ENCODE measurements at places on chromosomes 5 and 9.

DNA sequence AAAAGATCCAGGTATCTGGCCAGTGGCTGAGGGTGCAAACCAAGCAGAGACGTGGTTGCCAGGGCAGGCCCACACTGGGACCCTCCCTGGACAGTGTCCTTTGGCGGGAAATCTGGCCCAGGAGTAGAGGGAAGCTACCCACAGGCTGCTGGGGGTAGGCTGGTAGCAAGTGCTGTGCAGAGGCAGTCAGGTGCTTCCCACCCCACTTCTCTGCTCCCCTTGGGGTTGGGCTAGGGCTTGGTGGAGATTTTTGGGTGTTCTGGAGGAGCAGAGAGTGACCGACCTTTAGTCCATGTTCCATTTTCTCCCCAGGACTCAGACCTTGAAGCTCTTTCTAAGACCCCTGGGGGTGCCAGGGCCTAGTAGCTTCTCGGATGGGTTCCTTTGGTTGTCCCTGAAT lies 5.6 kb downstream of the PRDM12 start:
- no peak for DNase-seq

GRCh38 chr9:38489057-38489456 lies 64.8 kb upstream of the IGFBPL1 start:
- DNase-seq: no peak

DNA sequence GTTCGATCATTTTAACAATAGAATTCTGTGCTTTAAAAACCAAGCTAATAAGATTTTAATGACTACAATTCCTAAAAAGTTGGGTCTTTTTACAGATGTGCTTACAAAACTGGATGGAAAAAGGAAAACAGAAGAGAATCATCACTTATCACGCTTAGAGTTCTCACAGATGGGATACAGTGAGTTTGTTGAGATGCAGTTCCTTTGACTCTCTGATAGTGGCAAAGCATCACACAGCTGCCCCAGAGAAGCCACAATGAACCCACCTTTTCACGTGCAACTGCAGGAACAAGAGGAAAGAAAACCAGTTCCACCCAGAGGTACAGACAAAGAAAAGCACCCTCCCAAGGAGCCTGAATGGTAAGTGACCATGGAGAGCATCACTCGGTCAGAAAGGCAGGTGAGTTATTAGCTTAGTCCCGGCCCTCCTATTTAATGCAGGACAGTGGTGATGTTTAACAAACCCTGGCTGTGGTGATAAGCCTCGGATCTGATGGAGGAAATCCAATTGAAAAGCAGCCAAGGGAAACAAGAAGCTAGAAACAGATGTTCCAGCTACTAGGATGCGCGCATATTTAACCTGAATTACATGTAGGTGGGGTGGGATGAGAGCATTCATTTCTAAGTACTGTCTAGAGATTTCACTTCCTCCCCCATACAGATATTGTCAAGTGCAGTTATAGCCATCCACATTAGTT lies 167.7 kb downstream of the TARS1 start:
- DNase-seq: no peak

GRCh38 chr9:3949744-3950143 lies 350.1 kb downstream of the GLIS3 start:
- no peak for DNase-seq

- no peak for DNase-seq
Measured at GRCh38 chr5:76332611-76333205, 70.4 kb upstream of the IQGAP2 start.

DNA sequence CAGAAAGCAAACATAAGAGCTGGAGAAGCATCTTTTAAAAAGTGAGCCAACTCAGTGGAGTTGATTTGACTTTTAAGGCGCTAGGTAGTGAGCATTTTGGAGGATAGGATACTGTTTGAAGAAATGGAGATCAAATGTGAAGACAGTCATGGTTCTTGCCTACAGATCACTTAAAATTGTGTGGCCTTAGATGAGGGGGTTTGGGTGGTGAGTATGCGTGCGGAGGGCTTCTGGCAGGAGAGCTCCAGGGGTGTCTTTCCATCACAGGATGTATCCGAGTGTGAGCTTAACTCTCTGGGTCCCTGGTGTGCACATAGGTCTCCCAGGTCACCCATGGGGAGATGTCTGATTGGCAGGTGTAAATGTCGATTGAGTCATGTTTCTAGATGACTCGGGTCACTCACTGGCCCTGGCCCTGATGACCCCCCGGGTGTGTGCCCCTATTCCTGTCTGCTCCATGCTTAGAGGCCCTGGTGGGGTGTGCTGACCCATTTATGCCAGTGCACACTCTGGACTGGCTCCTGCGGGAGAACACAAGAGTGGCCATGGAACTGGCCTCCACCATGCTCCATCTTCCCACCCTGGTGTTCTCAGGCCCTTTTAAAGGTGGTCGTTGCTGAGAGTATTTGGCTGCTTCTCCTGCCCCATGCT lies 274.4 kb downstream of the FSTL4 start:
- DNase-seq: no peak

- DNase-seq: no peak
Measured at GRCh38 chr5:80223561-80223960, 32.3 kb downstream of the SERINC5 start.

GRCh38 chr5:26012078-26012477 lies 1026.3 kb downstream of the CDH9 start:
- no peak for DNase-seq

DNA sequence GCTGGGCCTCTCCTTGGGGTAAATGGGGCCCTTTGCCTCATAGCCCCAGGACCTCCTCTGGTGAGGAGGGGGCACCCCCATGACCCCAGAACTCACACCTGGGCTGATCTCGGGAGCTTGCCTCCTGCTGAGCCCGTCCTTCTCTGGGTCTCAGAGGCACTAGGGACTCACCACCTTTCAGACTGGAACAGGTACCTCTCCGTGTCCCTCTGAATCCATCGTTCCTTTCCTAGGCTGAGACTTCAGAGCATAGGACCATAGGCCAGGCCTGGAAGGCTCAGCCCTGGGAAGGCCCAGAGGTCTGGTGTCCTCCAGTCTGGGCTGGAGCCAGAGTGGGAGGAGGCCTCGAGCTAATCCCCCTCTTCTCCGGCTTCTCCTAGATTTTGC lies 97.9 kb downstream of the CACNA1B start:
- DNase-seq: peak; percentile 42

DNA sequence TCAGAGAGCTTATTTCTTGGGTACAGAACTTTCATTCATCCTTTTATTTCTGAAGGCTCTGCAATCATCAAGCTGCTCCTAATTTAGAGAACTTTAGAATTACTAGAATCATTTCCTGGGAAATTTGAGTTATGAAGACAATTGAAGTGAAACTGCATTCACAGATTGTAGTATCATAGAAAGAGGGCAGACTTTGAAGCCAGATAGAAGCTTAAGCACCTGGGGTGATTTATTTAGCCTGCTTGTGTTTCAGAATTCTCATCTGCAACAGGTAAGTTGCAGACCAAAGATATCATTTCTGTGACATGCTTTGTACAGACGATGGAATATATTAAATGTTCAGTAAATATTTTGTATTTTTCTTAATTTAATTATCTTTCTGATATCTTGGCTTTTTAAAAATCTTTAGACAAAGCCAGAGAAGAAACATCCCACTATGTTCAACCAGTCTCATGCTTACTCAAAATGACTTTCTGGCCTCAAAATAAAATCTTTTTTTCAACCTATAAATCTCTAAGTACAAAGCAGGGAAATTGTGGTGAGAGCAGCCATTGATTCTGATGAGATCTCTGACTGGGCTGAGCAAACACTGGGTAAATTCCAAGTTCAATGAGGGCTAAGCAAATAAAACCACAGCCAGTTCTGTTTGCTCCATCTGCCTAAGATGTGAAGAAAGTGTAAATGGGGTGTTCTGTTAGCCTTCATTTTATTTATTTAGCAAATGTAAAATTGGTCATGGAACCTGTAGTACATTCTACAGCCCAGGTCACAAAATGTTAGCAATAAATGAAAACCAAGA lies 264.7 kb upstream of the CCNG1 start:
- no peak for DNase-seq

- DNase-seq: no peak
Measured at GRCh38 chr9:135504262-135505243, 4.1 kb downstream of the MRPS2 start.

- DNase-seq: no peak
Measured at GRCh38 chr5:176633598-176633997, 3.1 kb downstream of the EIF4E1B start.

DNA sequence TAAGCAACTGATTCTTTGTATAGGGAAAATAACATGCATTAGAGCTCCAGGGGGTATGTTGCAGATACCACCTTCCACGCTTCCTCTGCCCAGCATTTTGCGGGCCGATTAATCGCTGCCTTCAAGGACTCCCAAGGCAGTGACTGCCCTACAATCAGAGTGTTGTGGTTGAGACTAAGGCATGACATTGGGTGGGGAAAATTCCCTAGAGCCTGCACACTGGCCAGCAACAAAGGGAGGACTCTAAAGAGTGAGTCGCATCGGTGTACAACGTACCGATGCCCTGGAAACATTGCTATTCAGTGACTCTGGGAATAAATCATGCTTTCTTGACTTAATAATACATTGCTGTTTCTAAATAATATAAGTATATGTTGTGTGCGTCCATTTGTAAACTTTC lies 119.7 kb downstream of the ZNF462 start:
- no peak for DNase-seq

- peak; percentile 74 for DNase-seq
Measured at GRCh38 chr5:157744051-157745011, 819 bp downstream of the LSM11 start.

- no peak for DNase-seq
Measured at GRCh38 chr9:17988489-17988888, 409.6 kb downstream of the SH3GL2 start.

- DNase-seq: no peak
Measured at GRCh38 chr9:1745980-1746379, 269.2 kb upstream of the SMARCA2 start.

- DNase-seq: no peak
Measured at GRCh38 chr5:146337264-146337904, 1.3 kb upstream of the POU4F3 start.

- no peak for DNase-seq
Measured at GRCh38 chr5:110815916-110816605, 77.3 kb downstream of the SLC25A46 start.

DNA sequence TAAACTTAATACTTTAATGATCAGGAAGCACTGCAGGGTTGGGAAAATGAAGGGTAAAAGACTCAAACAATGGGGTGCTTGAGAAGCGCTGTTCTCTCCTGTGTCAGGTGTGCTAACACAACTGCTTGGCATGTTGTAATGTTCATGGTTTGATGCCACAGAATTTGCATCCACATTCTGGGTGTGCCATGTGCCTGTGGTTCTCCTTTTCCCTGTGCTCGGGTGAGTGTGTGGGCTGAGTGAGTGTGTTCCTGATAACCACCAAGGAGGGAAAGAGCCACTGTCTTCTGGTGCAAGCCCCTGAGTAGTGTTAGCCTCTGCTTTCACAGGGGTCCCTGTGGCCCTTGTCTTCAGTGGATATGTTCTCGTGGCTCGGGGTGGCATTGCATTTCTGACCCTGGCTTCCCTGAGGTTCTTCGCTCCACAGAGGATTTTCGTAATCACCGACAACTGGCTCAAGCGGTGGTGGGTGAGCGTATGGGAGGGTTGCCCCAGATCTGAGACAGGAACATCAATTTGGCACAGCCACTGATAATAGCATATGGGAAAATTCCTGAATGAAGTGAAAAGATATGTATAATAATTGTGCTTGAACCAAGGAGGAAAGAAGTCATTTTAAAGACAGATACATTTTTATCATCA lies 102.0 kb downstream of the MVB12B start:
- peak; percentile 44 for DNase-seq

DNA sequence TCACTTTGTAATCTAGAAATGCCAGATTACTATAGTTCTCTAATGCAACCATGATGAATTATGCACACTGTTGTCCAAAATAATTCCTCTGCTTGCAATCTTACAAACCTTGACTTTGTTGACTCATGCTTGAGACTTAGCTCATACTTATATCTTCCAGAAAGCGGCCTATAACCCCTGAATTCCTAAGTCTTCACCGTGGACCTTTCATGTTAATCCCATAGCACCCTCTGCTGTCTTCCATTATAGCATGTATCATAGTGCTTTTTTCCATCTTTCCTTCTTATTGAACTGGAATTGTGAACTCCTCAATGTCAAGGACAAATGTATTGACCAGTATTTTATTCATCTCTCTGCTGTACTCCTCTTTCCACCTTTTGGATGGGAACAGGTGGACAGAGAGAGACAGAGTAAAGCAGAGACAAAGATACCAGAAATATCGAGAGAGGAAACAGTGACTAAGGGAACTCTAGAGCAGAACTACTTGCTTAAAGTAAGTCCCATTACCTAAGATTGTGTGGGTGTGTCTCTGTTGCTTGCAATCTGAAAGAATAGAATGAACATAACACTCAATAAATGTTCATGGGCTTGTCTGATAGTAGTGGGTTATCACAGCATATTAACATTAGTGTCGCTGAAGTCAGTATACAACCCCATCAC lies 110.0 kb downstream of the LURAP1L start:
- no peak for DNase-seq

DNA sequence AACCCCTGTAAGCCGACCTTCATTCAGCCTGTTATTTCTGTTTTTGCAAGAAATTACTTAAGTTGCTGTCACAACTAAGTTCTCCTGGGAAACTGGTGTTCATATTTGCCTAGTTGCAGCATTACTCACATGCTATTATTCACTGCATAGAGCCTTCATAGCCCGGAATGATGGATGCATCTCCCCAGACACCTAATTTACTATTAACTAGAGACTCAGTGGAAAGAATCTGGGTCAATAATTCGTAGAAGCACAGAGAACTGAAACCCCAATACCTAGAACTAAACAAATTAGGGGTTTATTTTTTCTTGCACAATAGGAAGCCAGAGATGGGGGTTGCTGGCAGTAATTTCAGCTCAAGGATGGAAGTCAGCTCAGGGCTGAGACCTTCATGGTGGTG lies 45.7 kb upstream of the FAM170A start:
- no peak for DNase-seq

- no peak for DNase-seq
Measured at GRCh38 chr9:92610470-92611420, 59.2 kb downstream of the IPPK start.

DNA sequence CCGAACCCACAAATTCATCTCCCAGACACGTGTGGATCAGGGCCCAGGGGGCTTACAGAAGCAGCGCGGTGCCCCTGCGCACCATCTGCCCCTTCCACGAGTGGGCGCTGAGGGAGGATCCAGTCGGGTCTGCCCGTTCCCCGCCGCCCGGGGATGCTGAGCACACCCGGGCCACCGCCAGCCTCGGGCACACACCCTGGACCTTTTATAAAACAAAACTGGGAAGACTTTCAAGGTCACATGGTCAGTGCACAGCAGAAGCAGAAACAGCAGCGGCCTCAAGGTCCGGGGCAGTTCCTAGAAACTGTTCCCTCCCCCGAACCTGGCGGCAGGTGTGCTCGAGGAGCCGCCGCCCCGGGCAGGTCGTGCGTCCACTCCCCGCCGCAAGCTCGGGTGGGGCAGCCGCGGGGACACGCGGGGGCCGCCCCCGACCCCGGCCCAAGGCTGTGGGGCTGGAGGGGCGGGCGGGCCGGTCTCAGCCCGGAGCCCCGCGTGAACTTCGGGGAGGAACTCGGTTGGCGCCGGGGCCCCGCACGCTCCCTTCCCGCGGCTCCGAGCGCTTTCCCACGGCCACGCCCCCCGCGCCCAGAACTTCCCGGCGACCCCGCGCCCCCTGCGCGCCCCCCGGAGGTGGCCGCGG lies 633 bp upstream of the PPP1R26 start:
- no peak for DNase-seq

DNA sequence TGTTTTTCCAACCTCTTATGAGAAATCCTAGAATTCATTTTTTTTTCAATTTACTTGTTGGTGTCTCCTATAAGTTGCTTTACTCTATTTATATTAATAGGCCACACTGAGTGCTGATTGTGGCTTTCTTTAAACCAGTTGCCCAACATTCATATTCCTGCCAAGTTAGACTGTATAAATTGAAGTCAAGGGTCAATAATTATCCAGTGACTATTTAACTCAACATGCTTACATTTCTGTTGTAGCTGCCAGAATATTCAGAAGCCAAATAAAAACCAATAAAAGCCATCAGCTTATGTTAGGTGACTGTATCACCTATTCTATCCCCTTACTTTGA lies 169.0 kb downstream of the PTPRD start:
- no peak for DNase-seq
